Stimulated activated naive CD4-positive, alpha-beta T cell (primary cell): ENCODE measurements at places on chromosomes 4 and X.

DNA sequence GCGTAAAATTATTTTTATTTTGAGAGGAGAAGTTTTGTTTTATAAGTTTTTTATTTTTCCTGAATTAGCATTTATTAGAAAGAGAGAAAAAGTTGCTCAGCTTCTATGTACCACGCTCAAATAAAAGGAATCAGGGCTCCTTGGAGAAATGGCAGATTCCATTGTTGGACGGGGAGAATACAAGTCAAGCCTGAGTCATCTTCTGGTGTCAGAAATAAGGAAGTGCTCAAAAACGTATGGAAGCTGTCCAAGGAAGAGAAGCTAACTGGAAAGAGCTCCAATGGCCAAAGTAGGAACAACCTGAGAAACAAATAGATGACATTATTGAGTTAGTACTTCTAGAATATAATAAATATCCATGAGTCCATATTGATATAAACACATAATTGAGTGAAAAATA lies 89.3 kb upstream of the NEIL3 start:
- DNase-seq, result no peak

- DNase-seq, result no peak
These were observed 216.0 kb downstream of the PTTG2 start for GRCh38 chr4:38176165-38176564.

GRCh38 chr4:69843932-69844331 lies 16.0 kb downstream of the SULT1E1 start:
- no peak for DNase-seq

DNA sequence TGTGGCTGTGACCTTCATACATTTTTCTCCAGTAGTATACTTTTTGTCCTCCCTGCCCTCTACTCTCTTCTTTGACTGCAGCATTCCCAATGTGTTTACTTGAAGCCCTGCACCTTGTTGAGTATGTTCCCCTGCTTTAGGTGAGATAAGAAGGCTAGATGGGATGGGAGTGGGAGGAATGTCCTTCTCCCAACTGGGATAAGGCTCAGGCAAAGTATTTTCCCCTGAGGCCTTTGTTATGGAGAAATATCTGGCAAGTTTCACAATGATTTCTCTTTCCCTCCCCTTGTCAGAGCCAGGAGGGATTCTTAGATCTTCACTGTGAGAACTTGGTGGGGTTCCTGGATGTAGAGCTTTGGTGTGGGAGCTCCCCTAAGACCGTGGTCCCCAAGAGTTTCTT lies 131.8 kb downstream of the CLCN5 start:
- DNase-seq, result no peak

DNA sequence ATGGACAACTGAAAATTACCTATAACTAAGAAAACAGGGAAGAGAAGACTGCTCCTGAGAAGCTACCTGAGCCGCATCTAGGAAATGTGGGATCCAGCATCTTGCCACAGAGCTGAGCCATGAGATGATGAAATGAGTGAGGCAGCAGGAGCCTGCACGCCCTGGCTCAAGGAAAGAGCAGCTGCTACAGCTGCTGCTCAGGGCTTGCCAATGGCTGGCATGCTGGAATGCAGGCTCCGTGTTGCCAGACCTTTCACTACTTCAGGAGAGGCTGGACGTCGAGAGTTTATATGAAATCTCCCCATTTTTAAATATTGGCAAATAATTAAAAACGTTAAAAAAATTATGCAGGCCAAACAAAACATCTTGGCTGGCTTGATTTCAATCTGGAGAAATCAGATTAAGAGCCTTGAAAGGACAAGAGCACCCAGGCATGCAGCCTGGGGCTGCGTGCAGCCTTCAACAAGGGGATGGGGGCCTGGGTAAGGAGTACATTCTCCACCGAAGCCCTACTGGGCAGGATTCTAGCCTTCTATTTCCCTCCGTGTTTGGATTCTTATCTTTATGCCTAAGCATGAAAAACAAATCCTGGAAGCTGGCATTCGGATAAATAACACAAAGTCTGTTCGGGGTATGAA lies 227.6 kb downstream of the NR3C2 start:
- no peak for DNase-seq

- DNase-seq, result no peak
These were observed 34.6 kb downstream of the LIMCH1 start for GRCh38 chr4:41572516-41572915.

DNA sequence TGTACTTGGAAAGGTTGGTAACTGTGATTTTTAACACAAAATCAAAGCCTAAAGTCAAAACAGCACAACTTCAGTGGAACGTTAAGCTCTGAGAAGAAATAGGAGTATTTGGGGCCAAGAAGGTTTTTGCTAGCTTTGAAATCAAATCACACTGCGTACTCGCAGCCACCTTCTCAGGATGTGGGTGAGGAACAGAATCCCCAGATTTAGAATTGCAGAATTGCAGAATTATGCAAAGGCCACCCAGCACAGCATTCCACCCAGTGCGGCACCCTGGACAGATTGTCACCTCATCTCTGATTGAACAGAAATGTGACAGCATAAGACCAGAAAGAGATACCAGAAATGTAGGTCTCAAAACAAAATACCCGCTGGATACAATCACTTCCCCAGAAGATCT lies 181.1 kb downstream of the DHX15 start:
- DNase-seq, result no peak

GRCh38 chr4:170872794-170873193 lies 783.0 kb upstream of the AADAT start:
- DNase-seq, result no peak
